ENCODE measurements at places on chromosomes 3 and 15. TPM values are rescaled to one million over a fixed set of nuclear protein-coding genes. Genes with fewer than 3 reads are reported as not detected.

DNA sequence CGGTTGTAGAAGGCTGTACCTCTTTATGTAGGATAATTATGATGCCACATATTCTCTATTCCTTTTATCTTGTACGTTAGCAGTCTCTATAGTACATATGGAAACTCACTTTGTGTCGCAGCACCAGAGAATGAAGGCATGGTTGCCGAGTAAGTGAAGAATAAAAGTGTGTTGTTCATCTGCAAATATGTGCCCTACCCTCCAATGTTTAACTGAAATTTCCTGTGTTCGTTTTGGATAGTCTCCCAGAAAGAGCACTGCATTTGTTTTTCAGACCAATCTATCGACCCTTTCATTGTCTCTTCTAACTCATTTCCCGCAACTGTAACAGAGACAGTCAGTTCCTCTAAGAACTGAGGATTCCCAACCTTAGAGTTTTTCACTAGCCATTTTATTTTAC, 592.8 kb downstream of the TUSC7 start:
- DNase-seq: no peak

- DNase-seq: no peak
Measured at GRCh38 chr15:58401276-58401675, 30.5 kb upstream of the LIPC start.

GRCh38 chr3:14389166-14389606, 13.2 kb upstream of the SLC6A6 start:
- no peak for DNase-seq

- DNase-seq: no peak
Measured at GRCh38 chr3:30596152-30596551, 10.2 kb upstream of the TGFBR2 start.

GRCh38 chr3:135199137-135199536, 404.1 kb downstream of the EPHB1 start:
- DNase-seq: no peak

- DNase-seq: no peak
Measured at GRCh38 chr3:35422836-35423601, 216.3 kb upstream of the ARPP21 start.

GRCh38 chr3:112761062-112761638, 85.5 kb downstream of the CD200R1L start:
- DNase-seq: no peak

The FAM162A gene
- 102 TPM for total RNA-seq

DNA sequence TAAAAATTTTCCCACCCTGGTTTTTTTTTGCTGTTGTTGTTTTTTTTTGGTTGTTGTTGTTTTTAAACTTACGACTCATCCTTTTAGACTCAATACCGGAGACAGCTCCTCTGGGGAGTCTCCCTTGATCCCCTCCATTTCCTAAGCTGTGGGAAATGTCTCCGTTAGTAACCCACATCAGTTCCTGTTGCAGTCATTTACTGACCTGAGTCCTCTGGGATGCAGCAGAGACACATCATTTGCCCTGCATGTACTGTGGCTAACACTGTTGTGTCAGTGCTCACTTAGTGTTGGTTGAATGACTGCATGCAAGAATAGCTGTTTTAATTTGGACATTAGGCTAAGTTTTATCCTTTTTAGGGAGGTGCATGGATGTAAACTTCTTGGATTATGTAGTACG, 83.8 kb downstream of the MBNL1 start:
- DNase-seq: peak; percentile 30

The BTD gene
- 8.6 TPM for total RNA-seq

DNA sequence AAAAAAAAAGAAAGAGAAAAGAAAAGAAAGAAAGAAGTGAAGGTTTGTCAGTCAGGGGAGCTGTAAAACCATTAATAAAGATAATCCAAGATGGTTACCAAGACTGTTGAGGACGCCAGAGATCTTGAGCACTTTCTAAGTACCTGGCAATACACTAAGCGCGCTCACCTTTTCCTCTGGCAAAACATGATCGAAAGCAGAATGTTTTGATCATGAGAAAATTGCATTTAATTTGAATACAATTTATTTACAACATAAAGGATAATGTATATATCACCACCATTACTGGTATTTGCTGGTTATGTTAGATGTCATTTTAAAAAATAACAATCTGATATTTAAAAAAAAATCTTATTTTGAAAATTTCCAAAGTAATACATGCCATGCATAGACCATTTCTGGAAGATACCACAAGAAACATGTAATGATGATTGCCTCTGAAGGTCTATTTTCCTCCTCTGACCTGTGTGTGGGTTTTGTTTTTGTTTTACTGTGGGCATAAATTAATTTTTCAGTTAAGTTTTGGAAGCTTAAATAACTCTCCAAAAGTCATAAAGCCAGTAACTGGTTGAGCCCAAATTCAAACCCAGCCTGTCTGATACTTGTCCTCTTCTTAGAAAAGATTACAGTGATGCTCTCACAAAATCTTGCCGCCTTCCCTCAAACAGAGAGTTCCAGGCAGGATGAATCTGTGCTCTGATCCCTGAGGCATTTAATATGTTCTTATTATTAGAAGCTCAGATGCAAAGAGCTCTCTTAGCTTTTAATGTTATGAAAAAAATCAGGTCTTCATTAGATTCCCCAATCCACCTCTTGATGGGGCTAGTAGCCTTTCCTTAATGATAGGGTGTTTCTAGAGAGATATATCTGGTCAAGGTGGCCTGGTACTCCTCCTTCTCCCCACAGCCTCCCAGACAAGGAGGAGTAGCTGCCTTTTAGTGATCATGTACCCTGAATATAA, 2.0 kb downstream of the B2M start:
- DNase-seq: no peak

DNA sequence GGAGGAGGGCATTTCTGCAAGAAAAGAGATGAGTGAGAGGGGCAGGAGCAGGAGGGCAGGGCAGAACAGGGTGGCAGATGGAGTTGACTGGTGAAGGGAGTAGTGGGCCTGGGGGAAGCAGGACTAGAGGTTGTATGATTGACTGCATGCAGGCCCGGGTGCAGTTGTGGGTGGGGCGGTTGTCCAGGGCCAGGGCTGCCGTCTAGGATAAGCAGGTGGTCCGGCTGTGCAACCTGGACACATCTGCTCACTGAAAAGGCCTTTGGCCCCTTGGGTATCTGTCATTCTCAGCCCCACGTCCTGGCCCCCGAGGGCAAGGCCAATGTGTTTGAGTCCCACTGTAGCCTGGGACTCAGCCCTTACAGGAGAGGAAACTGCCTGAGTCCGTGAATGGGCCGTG, 25.4 kb downstream of the ALS2CL start:
- peak; percentile 4 for DNase-seq

DNA sequence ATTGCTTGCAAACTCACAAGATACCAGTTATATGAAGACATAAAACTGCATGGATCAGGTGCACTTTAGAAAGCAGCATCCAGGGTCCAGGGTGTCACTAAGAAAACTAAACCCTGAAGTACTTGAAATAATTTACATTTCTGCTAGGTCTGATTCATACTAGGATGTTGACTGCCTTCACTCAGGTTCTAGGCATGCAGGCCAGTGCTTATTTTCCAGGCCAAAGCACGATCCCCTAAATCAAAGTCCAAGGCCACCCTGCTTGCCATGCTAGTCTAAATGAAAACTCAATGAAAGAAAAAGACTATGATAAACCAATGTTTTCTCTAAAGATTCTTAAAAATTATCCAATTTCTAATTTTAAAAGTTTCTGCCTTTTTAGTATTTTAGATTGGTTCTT, 49.4 kb downstream of the GREM1 start:
- no peak for DNase-seq

DNA sequence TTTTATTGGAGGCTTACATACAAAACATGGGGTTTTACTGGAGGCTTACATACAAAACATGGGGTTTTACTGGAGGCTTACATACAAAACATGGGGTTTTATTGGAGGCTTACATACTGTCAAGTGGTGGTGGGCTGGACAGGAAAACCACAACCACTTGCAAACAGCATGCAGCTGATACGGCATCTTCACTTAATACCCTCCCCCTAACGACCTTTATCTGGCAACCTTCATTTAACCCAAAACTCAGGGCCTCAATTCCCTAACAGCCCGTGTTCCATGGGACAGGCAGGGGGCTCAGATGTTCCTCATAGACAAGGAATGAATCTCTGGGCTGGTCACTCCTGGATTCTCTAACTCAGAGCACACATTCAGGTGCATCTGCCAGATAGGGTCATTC, 137.1 kb downstream of the CD47 start:
- no peak for DNase-seq

- DNase-seq: no peak
Measured at GRCh38 chr15:28944286-28944685, 58.5 kb downstream of the APBA2 start.

The GOLGA8Q gene
- not detected for total RNA-seq

- DNase-seq: peak; percentile 95
Measured at GRCh38 chr3:45037720-45038455, 11.8 kb downstream of the CLEC3B start.

The MED12L gene
- 1.5 TPM for total RNA-seq

- DNase-seq: no peak
Measured at GRCh38 chr15:85318732-85319076, 61.7 kb upstream of the AKAP13 start.

GRCh38 chr3:108420926-108421325, 89.5 kb downstream of the MYH15 start:
- DNase-seq: peak; percentile 27

The PLCB2 gene
- total RNA-seq: 65.3 TPM

The DAPK2 gene
- total RNA-seq: 0.87 TPM

GRCh38 chr15:83873966-83874365, 220.0 kb downstream of the ADAMTSL3 start:
- no peak for DNase-seq

All from activated CD4-positive, alpha-beta memory T cell treated with anti-CD3 and anti-CD28 coated beads for 36 hours (primary cell).